ENCODE measurements at places on chromosomes 2 and 18. TPM values are rescaled to one million over a fixed set of nuclear protein-coding genes. Genes with fewer than 3 reads are reported as not detected.

GRCh38 chr2:136171223-136171622 is 53.3 kb upstream of the CXCR4 start:
- DNase-seq = no peak

DNA sequence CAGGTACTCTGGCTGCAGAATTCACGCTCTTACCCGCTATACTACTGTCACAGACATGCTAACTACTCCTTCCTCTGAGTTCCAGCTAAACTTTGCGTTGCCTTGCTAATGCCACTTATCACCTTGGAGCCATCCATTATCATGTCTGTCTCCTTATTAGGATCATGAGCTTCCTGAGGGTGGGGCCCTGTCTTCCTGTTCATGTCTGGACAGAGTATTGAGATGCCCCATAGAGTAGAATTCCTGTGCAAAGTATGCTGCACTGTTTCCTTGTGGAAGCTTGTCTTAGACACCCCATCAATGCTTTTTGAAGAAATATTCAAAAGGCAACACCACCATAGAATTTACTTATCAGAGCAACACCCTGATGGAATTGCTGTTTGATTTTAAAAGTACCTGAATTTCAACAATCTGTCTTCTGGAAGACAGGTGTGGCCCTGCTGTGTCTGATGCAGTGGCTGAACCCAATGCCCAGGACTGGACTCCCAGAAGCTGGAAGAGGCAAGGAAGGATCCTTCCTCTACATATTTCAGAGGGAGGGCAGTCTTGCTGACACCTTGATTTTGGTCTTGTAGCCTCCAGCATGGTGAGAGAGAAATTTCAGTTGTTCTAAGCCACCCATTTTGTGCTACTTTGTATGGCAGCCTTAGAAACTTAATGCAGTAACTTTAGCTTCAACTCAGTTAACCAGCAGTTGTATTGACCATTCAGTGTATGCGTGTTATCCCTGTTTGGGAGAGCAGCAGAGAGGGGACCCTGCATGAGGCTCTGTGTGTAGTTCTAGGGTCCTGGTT is 5.6 kb downstream of the LAMA3 start:
- no peak for DNase-seq

GRCh38 chr2:79585701-79586433 is 73.0 kb downstream of the CTNNA2 start:
- DNase-seq = no peak

DNA sequence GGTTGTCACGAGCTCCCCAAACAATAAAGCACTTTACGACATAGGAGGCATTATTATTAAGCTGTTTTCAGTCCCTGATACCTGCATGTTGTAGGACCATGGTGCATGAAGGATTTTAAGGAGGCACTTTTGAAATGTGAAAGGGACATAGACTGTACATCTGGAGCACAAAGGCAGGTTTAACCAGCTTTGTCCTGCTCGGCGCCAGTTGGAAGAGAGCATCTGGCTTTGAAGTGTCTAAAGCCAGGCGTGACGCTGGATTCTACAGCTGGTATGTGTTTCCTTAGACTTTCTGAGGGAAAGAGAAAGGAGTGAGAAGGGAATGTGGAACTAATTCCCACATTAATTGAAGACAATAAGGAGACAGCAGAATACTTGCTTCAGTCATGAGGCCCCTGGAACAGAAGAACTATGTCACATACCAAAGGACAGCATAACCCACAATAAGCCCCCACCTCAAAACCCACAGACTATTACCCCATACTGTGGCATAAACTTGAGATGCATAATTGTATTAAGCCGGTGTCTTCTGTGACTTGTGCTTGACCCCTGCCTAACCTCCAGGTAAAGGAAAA is 381.0 kb upstream of the MEX3C start:
- DNase-seq = no peak

- DNase-seq = no peak
Measured at GRCh38 chr2:10036095-10036884, 7.1 kb upstream of the KLF11 start.

- peak; percentile 75 for DNase-seq
Measured at GRCh38 chr2:239267288-239267951, 133.4 kb downstream of the HDAC4 start.

DNA sequence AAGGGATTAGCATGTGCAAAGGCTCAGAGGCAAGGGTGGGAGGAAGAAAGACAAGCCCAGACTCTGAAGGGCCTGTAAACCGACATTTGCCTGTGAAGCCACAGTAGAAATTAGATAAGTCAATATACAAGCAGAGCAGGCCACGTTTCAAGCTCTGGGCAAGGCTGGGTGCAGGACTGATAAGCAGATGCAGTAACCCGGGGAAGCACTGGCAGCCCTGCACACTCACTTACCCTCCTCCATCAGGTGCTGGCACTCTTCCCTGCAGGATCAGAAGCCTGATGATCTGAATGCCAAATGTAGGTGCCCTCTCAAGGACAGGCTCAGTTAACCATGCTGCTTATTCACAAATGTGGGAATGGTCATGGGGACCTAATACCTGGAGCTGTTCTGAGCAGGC is 46.3 kb upstream of the RAB12 start:
- no peak for DNase-seq

DNA sequence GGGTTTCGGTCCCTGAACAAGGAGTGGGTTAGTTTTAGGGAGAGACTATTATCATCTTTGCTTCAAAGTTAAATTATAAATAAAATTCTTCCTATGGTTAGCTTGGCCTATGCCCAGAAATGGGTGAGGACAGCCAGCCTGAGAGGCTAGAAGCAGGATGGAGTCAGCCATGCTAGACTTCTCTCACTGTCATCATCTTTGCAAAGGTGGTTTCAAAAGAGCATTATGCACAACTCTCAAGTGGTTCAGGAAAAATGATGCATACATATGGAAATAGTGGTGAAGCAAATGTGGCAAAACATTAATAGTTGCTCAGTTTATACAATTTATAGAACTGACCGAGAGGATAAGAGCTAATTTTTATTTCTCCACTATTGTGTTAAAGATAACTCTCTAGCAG is 283.9 kb upstream of the FBXO11 start:
- DNase-seq = no peak

GRCh38 chr2:129859175-129859574 is 120.3 kb upstream of the RAB6C start:
- no peak for DNase-seq

DNA sequence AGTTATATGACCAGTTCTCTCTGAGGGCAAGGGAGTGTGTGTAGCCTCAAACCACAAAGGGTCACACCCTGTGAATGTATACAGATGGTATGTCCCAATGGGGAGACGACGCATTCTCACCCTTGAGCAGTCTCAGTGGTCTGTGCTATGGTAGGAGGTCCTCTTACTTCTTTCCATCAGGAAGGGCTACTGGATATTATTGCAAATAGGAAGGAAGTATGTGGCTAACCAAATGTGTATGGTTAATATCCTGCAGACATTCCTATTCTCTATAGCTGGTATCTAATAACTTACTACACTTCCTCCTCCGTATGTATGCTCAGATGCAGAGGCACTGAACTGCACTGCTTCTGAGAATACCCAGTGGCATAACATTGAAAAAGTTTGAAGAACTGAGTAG is 306.7 kb upstream of the CCDC68 start:
- no peak for DNase-seq

- DNase-seq = no peak
Measured at GRCh38 chr18:12079491-12080237, 14.0 kb upstream of the ANKRD62 start.

GRCh38 chr2:38581193-38582147 is 21.3 kb downstream of the HNRNPLL start:
- no peak for DNase-seq

DNA sequence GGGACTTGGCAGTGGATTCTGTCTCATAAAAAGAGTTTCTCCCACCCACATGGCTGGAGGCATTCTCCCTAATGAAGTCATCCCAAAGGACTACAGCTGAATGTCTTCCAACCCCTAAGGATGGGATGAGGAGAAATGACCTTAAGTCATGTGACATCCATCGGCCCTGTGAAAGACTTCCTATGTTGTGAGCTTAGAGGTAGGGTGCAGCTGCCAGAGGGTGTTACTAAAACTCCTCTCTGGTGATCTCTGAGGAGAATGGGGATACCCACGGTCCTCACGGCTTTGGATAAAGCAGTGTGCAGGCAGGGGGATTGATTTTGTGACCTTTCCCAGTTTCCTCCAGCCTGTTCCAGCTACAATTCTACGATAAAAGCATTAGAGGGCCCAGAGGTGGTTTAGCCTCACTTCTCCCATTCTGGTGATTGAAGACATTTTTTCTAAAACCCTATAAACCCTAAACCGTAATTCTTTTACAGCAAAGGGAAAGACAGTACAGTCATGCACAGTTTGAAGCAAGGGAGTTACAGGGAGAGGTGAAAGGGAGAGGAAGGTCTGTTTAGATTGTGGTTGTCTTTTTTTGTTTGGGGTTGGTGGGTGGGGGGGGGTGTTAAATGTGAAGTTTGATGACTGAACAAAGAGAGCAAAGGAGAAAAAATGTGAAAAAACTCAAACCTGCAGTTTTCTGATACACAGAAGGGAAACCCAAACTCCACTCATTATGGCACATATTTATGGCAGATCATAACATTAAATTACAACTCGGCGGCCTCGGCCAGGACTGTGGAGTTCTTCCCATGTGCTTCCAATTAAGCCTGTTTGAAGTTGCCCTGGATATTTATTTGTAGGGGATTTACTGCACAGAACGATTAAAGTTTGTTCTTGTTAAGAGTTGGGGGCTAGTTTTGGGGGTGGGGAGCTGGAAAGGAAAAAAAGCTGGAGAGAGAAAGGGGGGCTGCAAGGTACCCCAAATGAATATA is 26.6 kb upstream of the SLC14A2 start:
- no peak for DNase-seq

GRCh38 chr2:100105678-100106054 is 36.7 kb downstream of the AFF3 start:
- DNase-seq = no peak

DNA sequence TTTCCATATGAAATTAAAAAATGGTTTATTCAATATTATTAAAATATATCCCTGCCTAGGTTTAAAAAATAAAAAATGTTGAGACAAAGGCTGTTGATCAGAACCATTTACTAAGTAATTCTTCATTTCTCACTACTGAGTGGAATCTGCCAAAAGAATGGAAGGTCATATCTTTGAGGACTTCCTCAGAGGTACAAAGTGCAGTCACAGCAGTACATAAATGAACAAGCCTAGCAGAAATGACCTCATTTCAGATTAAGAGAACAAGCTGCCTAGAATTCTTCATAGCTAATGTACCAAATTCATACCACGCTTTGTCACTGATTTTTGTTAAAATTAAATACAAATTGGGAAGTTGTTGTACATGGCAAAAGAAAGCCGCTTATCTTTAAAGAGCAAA is 318.9 kb upstream of the TFPI start:
- no peak for DNase-seq

DNA sequence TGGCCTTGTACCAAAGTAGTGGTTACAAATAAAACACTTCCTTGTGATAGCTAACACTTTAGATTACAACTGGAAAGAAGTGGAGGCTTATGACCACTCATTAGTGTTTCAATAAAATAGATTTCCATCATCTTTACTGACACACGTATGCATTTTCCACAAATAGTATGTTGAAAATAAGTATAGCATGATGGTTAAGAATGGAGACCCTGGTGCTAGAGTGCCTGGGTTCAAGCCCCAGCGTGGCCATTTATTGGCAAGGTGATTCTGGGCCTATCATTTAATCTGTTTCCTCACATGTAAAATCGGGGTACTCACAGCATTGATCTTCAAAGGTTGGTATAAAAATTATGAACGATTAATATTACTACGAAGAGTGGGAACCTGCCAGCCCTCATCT is 54.5 kb downstream of the RAPH1 start:
- DNase-seq = no peak

GRCh38 chr2:8388781-8389180 is 293.1 kb upstream of the ID2 start:
- no peak for DNase-seq

- no peak for DNase-seq
Measured at GRCh38 chr2:3670941-3671340, 12.9 kb downstream of the ALLC start.

GRCh38 chr2:23757686-23758433 is 169.1 kb downstream of the ATAD2B start:
- DNase-seq = no peak

DNA sequence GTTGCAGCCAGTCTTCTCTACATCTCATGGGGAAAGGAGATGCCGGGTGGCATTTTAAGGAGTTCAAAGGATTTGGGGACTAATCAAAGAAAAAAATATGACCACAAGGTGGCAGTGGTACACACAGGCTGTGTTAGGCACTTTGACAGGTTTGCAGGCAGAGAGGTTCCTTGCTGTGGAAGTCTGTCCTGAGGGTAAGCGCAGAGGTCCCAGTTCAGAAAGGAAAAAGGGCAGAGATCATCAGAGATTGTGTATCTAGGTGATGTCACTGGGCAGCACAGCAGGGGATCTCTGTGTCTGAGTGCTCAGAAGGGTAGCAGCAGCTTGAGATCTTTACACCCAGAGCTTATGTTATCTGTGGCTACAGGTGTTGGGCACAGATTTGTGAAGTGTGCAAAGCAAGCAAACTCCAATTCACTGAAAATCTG is 231.4 kb downstream of the LRRTM1 start:
- DNase-seq = no peak

DNA sequence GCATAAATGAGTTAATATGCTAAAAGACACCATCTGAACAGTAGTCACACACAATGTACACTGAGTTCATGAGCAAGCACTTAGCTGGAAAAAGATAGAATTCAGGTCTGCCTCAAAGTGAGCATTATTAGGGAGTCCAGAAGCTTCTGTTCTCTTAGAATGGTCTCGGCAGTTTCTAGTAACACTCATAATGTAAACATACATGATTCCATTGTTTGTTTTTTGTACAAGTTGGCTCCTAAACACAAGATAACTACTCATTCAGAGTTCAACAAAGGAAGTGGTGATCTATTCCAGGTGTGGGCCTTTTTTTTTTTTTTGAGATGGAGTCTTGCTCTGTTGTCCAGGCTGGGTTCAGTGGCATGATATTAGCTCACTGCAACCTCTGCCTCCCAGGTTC is 66.2 kb downstream of the ESCO1 start:
- DNase-seq = no peak

GRCh38 chr2:213545481-213545880 is 261.2 kb downstream of the SPAG16 start:
- no peak for DNase-seq

GRCh38 chr2:137942037-137942832 is 22.0 kb upstream of the HNMT start:
- DNase-seq = no peak

DNA sequence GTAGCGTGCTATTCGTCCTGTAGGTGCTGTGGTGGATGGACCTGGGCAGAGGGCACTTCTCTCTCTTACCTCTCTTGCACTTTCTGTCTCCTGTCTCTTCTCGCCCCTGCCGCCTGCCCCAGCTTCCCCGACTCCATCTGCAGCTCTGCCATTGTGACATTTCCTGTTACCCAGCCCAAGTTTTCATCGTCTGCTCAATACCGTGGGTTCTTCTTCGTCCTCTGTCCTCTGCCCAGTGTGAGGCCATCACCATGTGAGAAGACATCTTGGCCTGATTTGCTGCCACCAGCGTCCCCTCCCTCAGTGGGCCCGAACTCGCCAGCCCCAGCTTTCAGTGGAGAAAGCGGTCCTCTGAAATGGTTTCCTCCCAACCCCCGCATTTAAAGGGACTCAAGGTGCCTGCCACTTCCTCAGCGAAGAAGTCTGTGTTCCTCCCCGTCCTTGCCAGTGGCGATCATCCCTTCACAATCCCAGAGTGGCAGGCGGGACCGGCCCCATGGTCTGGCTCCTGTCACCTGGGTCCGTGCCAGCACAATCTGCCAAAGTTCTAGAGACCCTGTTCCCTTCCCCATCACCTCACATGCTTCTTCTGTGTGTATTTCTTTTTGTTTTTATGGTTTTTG is 18.0 kb downstream of the TGOLN2 start:
- no peak for DNase-seq

Gene IFIH1
- 63.0 TPM for total RNA-seq

Gene HOXD9
- total RNA-seq = not detected

Gene C2orf80
- total RNA-seq = not detected

Measured in activated B cell treated with CpG ODN at 0.5 μM for 24 hours (primary cell).